ENCODE measurements at places on chromosomes 1 and 21. TPM values are rescaled to one million over a fixed set of nuclear protein-coding genes. Genes with fewer than 3 reads are reported as not detected.
A peak's percentile ranks its signal among the peaks of the same experiment; 100 is the strongest.

ZBTB37 gene
- 11.5 TPM for total RNA-seq

ZNF648 gene
- total RNA-seq = 0.34 TPM

BLACAT1 gene
- total RNA-seq = 6.8 TPM

XKR8 gene
- 8.0 TPM for total RNA-seq

SELENBP1 gene
- total RNA-seq = 20.5 TPM

WDR64 gene
- total RNA-seq = not detected

TINAGL1 gene
- 27.2 TPM for total RNA-seq

DNAJC6 gene
- 4.1 TPM for total RNA-seq

OLFML2B gene
- total RNA-seq = 11.9 TPM

CYB561D1 gene
- total RNA-seq = 14.3 TPM

DNA sequence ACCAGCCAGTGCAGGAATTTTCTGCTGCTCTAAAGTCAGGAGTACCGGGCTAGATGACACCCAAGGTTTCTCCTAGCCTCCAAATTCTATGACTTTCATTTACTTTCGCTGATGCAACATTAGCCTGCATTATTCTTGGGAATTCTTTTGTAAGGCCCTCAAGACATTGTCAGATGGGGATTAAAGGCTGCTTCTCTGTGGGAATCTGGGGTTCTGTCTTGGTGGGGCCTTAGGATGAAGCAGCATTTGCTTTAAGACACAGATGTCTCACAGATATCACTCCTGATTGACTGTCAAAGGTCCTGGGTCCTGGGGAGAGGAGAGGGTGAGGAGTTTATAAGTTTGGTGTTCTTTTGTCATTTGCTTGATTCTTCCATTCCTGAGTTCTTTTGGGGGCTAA lies 11.6 kb downstream of the PKP1 start:
- no peak for DNase-seq

- DNase-seq = no peak
These were observed 16.7 kb downstream of the MACF1 start for GRCh38 chr1:39220891-39221870.

GRCh38 chr1:234199476-234200127 lies 173.7 kb upstream of the COA6 start:
- no peak for DNase-seq

- no peak for DNase-seq
These were observed 29.3 kb downstream of the COP1 start for GRCh38 chr1:176177764-176178163.

- DNase-seq = no peak
These were observed 15.6 kb upstream of the TACSTD2 start for GRCh38 chr1:58592522-58593134.

DNA sequence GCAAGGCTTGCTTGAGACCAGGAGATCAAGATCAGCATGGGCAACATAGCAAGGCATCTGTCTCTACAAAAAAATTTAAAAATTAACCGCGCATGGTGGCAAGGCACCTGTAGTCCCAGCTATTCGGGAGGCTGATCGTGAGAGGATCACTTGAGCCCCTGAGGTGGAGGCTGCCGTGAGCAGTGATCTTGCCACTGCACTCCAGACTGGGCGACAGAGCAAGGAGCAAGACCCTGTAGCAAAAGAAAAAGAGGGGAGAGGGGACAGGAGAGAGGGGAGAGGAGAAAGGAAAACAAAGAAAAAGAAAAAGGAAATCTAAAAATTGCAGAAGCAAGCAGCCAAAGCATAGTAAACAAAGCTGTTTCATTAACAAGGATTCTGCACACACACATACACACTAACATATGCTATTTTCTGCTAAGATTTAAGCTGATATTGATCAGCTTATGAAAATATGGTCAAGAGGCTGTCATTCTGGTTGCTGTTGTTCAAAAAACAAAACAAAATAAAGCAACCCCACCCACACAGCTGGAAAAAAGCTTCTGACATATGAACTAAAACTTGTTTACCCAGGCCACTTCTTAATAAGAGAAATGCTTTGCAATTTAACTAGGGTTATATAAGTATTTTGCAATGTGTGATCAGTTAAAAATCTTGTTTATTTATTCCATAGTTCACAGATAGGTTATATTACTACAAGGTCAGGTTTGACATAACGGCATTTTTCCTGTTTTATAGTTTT lies 1.8 kb downstream of the ARNT start:
- DNase-seq = no peak

DNA sequence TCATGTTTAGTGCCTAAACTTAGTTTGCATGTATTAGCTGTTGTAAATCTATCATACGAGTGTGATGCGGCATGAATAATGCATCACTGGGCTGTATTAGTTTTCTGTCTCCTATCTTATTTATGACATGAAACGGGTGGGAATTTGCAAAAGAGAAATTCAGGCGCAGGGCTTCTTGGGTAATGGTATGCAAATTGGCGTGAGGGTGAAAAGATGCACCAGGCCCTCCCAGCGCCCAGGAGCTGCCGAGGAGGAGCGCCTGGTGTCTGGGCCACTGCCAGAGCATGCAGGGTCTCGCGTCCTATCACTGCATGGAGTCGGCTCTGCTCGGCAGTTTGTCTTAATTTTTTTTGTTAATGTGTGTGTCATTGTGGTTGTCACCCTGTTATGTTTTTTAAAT lies 82.9 kb upstream of the ACTL8 start:
- DNase-seq = no peak

GRCh38 chr1:22105611-22106207 lies 37.2 kb downstream of the WNT4 start:
- DNase-seq = no peak

DNA sequence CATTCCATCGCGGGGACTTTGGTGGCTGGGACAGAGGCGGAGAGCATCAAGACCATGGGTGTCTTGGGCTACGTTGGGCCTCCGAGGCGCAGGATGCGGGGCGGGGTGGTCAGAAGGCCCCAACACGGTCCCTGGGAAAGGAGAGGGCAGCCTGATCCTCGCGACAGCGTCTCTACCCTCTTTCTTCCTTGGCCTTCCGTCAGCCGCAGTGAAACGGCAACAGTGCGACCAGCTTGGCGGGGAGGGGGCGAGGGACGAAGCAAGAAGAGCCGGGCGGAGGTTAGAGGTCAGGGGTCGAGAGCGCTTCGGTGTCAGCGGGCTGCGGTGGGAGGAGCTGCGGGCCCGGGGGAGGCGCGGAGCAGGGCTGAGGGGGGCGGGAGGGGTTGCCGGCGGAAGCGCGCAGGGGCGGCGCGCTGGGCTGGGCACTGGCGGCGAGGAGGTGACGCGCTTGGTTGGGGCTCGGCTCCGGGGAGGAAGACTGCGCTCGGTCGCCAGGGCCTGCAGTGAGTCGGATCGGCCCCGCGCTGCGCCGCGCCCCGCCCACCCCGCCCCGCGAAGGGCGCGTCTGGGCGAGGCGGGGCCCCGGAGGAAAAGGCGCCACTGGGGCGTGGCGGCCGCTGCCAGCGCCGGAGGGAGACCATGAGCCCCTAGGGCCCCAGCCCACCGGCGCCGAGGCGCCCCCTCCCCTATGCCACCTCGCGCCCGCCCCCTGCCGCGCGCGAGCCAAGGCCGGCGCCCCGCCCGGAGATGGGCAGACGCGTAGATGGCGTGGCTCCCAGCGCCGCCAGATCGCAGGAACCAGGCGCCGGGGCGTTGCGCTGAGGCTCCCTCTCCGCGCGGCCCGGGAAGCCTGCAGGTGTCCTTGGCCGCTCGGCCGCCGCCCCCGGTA lies at the start of gene KCNC4:
Gene KCNC4 (plus strand): TSS at position 600 of the 889 bp plus-strand sequence. CDS start 1,186 bp downstream, outside the sequence.
- DNase-seq = peak; percentile 77

GRCh38 chr1:197394831-197395608 lies 127.0 kb downstream of the CRB1 start:
- no peak for DNase-seq

- DNase-seq = no peak
These were observed 6.5 kb upstream of the ITGB2 start for GRCh38 chr21:44927259-44927586.

DNA sequence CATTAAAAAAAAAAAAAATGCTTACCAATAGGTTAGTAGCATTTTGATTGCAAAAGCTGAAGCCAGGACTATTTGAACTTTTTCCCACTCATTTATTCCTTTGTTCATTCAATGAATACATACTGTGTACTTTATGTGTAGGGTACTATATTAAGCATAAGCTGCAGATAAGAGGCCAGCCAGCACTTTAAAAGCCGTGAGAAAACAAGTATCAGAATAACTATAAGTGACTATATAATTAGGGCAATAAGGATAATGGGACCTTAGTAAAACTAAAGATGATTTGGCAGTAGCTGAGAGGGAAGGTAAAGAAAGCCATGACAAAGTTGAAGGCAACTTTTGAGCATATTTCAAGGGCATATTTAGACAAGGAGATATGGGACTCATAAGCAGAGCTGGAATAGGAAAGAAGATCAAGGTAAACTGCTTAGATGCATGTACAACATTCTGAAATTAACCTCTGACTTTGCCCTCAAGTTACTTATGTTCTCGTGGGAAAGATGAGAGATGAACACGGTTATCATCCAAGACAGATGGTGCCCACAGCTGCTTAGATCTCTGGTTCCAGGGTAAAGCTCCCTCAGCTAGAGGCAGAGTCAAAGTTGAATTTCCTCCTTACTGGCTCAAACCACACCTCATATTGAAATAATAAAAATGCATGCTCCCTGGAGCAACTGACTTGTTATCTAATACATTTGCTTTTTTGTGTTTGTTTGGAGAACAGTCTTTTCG lies 44.0 kb upstream of the FMO2 start:
- DNase-seq = no peak

- no peak for DNase-seq
These were observed 10.1 kb downstream of the PADI1 start for GRCh38 chr1:17214876-17215544.

DNA sequence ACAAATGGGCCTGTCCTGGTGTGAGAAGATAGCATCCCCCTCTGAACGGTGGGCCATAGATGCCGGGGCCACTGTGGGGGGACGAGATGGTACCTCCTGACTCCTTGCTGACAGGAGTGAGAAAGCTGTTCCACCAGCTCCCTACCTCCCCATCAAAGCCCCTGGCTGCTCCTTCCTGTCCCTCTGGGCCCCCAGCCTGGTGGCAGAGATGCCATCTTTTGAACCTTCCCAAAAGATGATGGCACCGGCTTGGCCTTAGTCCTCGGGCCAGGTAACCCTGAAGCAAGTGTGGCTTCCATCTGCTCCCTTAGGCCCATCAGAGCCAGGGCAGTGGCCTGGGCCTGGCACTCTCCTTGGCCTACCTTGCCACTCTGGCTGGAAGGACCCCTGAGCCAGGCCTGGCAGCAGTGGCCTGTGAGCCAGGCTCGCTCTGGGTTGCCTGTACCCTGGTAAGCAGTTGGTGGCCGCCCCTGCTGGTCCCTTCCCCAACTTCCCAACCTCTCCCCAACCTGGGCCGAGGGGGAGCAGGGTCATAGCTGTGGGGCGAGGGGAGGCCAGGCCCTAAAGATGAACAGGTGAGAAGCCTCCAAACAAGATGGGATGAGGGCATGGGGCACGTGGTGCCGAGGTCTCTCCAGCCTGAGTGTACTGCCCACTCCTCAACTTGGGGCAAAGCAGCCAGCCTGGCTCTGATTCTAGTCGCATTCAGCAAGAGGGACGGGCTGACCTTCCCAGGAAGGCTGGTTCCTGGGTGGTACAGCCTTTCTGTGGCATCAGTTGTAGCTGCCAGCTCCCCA lies 34.7 kb downstream of the ZBTB17 start:
- no peak for DNase-seq

DNA sequence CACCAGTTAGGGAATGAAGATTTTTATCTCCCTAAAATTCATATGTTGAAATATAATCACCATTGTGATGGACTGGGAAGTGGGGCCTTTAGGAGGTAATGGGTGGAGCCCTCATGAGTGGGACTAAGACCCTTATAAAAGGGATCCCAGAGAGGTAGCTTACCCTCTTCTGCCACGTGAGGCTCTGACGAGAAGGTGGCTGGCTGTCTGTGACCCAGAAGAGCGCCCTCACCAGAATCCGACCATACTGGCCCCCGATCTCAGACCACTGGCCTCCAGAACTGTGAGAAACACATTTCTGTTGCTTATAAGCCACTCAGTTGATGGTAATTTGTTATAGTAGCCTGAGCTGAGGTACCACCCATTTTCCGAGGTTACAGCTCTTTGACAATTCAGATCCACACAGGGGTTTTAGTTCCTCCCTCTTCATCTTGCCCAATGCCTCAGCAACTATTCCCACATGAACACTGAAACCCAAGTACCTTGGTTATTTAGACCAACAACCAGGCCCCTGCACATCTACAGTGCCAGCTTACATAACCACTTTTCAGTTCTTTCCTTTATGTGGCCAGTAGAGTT lies 27.6 kb upstream of the HUNK start:
- DNase-seq = no peak

- DNase-seq = no peak
These were observed 7.7 kb downstream of the PRAMEF1 start for GRCh38 chr1:12798911-12799310.
